ENCODE measurements at places on chromosomes 3 and 15.

GRCh38 chr3:61108247-61109019, 142.8 kb downstream of the FHIT start:
- no peak for DNase-seq

GRCh38 chr15:56964182-56964581, 45.7 kb downstream of the TCF12 start:
- no peak for DNase-seq

- peak; percentile 35 for DNase-seq
These were observed 45.1 kb downstream of the EFCAB12 start for GRCh38 chr3:129383292-129383860.

GRCh38 chr3:109098079-109098644, 19.8 kb downstream of the MORC1 start:
- no peak for DNase-seq

- no peak for DNase-seq
These were observed 46.1 kb upstream of the MAP3K13 start for GRCh38 chr3:185316740-185317412.

GRCh38 chr15:63735449-63735848, 98.3 kb downstream of the HERC1 start:
- DNase-seq, result no peak

- no peak for DNase-seq
These were observed 68.8 kb downstream of the APBA2 start for GRCh38 chr15:28954466-28955159.

DNA sequence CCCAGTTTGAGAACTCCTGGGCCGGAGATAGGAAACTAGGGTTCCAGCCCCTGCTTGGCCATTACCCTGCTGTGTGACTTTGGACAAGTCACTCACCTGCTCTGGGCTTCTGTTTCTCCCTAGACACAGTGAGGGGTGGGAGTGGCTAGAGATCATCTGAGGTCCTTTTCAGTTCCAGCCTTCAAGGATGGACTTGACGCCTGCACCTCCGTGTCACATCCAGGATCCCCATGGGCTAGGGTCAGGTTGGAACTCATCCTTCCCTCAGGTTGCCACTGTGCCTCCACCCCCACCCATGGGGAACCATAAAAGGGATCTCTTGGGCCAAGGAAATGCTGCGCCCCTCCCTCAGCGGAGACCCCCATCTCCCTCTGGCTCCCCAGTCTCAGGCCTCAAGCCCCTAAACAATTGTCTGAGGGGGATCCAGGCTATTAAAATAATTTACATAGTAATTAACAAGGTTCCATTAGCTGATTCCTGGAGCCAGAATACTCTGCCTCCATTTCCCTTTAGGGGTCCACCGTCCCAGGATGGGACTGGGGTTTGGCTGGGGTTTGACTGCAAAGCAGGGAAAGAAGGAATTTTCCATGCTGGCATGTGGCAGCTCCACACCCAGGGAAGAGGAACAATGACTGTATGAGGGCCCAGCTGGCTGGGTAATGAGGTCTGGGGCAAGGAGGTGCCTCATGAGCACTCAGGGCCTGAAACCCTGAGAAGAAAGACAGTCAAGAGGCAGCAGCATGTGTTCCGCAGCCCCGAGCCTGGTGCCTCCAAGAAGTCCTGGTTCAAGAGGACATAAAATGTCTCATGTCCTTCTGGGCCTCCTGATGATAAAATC, 177.7 kb downstream of the SMAD6 start:
- no peak for DNase-seq

DNA sequence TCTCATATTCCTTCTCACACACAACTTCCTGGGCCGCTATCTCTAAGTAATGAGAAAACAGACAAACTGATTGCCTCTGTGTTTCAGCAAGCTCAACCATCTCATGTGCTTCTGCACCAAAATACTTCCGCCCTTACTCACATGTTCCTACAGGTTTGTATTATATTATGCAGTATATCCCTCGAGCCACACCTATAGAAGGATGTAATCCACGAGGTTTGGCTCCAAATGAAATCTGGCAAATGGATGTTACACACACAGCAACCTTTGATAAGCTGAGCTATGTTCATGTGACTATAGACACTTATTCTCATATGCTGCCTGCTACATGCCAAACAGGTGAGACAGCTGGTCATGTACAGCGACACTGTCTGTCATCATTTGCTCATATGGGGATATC, 22.6 kb downstream of the CCRL2 start:
- no peak for DNase-seq

DNA sequence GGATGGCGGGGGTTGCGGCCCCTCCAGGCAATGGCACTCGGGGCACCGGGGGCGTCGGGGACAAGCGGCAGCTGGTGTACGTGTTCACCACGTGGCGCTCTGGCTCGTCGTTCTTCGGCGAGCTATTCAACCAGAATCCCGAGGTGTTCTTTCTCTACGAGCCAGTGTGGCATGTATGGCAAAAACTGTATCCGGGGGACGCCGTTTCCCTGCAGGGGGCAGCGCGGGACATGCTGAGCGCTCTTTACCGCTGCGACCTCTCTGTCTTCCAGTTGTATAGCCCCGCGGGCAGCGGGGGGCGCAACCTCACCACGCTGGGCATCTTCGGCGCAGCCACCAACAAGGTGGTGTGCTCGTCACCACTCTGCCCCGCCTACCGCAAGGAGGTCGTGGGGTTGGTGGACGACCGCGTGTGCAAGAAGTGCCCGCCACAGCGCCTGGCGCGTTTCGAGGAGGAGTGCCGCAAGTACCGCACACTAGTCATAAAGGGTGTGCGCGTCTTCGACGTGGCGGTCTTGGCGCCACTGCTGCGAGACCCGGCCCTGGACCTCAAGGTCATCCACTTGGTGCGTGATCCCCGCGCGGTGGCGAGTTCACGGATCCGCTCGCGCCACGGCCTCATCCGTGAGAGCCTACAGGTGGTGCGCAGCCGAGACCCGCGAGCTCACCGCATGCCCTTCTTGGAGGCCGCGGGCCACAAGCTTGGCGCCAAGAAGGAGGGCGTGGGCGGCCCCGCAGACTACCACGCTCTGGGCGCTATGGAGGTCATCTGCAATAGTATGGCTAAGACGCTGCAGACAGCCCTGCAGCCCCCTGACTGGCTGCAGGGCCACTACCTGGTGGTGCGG, 1.9 kb downstream of the CHST2 start:
- peak; percentile 8 for DNase-seq

DNA sequence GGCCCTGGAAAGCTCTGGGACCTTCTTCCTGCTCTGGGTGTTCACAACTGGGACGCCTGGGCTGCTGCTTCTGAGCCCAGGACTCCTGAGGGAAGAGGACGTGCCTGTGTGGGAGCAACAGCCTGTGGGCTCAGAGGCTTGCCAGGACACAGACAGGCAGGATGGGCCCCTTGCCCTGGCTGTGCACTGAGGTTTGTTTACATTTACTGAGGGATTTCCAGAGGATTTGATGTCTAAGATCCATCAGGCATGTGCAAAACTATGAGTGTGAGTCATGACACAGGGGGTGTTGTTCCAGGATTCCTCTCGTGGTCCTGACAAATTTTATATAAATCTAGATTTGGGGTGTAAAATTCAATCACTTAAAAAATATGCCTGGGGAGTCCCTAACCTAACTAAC, 10.6 kb downstream of the CCR9 start:
- DNase-seq, result no peak

DNA sequence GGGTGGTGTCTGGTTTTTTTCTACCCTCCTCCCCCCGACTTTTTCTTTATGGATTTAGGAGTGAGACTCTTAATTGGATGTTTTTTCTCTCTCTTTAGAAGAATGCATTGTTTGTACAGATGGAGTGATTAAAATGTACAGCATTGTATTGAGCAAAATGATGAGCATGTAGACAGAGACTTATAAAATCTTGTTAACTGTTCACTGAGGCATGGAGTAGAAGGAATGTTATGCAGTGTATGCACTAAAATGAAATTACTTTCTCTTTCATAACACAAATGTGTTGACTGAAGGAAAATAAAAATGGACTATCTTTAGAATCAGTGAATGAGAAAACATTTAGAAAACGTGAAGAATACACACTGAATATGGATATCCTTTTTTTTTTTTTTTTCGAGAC, 39.8 kb downstream of the ZFAND6 start:
- no peak for DNase-seq

DNA sequence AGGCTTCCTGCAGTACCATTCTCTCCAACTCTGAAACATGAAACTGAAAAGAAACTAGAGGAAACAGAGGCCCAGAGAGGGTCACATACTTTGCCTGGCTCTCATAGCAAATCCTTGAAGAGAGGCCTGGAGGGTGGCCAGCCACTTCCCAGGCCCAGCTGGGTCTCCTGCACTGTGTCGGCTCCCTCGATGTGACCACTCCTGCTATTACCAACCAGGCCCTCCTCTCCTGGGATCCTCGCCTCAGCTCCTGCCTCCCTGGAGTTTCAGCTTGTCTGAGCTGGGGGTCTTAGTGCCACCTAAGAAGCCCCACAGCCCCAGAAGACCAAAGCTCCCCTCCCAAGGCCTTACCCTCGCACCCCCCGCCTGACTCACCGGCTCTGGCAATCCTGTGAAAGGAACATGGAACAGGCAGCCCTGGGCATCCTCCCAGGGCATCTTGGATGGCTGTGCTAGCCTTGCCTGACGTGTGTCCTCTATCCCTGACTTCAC, 4.6 kb downstream of the LOXL1 start:
- no peak for DNase-seq

Measured in substantia nigra (tissue), 51 donors.